HFF-Myc (cell line): ENCODE measurements at places on chromosomes 3 and 15.
A peak's percentile ranks its signal among the peaks of the same experiment; 100 is the strongest.

GRCh38 chr3:42175386-42176240 lies 84.5 kb downstream of the TRAK1 start:
- DNase-seq = no peak

- no peak for DNase-seq
Observed at GRCh38 chr3:149967086-149967685, 3.5 kb downstream of the PFN2 start.

- no peak for DNase-seq
Observed at GRCh38 chr3:102791641-102792589, 357.1 kb downstream of the ZPLD1 start.

- DNase-seq = no peak
Observed at GRCh38 chr3:129010310-129010956, 9.3 kb downstream of the EFCC1 start.

DNA sequence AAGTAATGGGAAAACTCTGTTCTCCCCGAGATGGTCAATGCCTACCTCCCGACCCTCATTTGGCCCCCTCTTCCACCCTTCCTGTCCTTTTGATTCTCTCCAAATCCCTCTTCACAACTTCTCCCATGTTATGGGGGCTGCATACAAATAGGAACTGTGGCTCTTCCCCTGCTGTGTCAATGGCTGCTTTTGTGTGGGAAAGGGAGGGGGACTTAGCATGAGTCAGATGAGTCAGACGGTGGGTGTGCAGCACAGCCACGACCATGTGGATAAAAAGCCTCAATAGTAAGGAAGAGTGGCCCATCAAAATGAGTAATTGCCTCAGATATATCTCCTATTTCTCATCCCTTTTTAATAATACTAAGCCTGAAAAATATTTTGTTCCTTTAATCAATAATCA lies 31.9 kb downstream of the SPATA16 start:
- no peak for DNase-seq

- no peak for DNase-seq
Observed at GRCh38 chr15:71509139-71509538, 301.2 kb upstream of the NR2E3 start.

GRCh38 chr3:150055332-150055731 lies 84.6 kb upstream of the PFN2 start:
- no peak for DNase-seq

- peak; percentile 42 for DNase-seq
Observed at GRCh38 chr3:117622171-117622841, 912.7 kb downstream of the TUSC7 start.
